ENCODE measurements at places on chromosomes 1 and 21.

DNA sequence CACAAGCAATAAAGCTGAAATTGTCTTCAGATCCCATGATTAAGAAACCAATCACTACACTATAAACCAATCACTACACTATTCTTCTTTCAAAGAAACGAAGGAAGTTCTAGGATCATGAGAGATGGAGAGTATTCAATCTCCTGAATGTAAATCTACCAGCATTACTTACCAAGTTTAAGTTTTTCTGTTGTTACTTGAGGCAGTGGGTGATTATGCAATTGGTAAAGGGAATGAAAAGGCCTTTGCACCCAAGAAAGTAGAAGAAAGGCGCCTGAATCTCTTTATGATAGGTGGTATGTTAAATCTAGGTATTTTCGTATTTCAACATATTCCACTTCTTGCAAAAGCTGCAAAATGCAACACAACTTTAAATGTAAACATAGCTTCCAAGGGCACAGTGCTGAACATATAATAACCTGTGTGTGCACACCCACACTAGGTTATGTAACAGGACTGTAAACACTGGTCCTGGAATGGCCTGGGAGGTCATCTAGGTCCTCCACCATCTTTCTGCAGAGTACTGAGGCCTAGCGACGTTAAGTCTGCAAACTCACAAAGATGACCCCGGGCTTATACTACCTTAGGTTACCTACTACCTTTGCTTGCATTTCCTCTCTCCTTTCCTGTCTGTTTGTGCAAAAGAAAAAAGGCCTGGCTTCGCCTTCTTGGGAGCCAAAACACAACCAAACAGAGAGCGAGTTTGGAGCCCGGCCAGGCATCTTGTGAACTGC lies 1.1 kb upstream of the UAP1 start:
- no peak for DNase-seq

- DNase-seq, result no peak
These were observed 97.4 kb downstream of the PRDM16 start for GRCh38 chr1:3166206-3166918.

DNA sequence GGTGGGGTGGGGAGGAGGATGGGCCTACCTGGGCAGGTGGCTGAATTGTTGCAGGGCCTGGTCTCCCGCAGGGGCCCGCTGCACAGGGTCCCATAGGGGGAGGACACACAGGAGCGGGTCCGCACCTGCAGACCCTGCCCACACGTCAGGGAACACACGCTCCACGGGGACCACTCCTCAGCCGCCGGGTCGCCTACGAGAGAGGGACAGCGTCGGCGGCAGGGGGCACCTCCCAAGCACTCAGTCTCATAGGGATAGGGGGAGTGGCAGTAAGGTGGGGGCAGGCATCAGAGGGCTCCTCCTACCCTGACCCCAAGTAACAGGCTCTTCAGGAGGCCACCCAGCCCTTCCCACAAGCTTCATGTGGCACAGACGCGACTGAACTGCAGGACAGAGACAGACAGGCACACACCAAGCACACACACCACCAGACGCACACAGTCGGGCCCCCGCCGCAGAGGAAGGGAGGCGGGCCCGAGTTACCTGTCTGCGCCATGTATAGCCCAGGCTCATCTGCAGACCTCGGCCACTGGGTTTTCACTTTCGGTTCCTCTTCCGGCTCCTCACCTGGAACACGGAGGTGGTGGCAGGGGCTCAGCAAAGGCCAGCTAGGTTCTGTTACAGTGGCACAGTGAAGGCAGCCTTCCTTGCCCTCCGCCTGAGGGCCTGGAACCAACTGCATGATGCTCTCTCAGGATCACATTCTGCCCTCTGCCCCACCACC lies 19.8 kb downstream of the ADGRB2 start:
- no peak for DNase-seq

DNA sequence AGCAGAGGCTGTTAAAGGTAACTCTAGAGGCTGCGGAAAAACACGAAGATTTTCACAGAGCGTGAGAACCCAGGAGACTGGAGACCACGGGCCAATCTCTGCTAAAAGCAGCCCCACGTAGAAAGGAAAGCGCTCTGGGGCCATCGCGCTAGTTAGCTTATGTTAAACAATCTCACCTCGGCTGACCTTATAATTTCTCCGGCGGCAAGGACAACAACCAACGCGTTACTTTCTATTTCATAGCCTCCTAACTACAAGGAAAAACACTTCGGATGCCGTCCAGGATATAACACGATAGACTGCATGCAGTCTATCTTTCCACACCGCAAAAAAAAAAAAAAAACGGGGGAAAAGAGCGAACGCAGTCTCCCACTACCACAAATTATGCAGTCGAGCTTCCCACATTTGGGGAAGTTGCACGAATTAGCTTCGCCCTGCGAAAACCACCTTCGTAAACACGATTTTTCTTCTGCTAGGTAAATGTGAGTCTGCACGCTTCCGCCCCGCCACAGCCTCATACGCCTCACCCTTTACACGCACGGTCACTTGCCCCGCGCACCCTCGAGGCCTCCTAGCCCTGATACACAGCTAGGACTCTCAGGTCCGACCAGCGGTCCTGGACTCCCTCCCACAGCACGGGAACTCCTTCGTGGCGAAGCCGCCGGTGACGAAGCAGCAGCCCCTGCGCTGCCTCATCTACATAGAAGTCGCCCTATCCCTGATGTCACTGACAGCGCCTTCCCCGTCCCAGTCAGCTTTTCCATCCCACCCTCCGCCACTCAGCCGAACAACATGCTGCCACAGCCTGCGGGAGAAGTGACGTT lies 87.8 kb downstream of the PRKAB2 start:
- peak; percentile 92 for DNase-seq

GRCh38 chr1:41041614-41042270 lies 20.2 kb upstream of the SLFNL1 start:
- DNase-seq, result no peak

DNA sequence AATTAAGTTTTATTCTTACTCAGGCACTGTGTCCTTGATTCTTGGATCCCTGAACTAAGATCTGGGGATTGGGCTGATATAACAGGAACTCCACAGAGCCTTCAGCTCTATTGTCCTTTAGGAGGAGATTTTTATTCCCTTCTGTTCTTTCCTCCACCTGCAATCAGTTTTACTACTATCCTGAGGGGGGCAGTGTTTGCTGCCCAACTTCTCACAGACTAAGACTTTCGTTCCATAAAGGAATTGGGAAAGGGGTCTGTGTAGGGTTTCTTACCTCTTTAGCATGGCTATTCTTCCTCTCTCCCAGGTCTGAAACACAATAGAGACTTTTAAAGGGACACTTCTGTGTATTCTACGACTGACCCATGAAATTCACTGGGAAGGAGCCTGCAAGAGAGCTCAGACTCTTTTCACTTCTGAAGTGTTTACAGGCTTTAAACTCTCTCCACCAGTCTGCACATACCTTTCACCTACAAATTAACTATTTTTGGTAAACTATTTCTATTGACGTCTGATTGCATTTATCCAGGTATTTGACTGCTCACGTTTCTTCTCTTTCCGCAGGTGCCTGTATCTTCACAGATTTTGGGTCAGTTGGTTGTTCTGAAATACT lies 103.3 kb upstream of the DEPDC1 start:
- DNase-seq, result no peak

- DNase-seq, result peak; percentile 77
These were observed 3.4 kb upstream of the CASQ2 start for GRCh38 chr1:115771847-115772457.

GRCh38 chr1:161357073-161357472 lies 10.6 kb downstream of the CFAP126 start:
- DNase-seq, result no peak

DNA sequence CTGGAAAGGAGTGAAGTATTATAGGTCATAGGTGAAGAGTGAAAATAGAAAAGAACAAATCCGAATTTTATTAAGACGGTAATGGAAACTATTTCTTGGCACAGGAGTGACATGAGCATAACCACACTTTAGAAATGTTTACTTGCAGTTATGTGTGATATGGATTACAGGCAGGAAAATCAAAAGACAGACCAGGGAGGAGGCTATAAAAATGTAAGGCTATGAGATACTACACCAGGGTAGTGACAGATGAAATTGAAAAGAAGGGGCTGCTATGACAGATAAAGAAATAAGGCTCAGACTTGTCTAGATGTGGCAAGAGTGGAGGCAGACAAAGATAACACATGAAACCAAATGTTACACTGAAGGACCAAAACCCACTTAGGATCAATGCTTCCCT lies 31.7 kb downstream of the GPATCH2 start:
- DNase-seq, result no peak

GRCh38 chr1:19866758-19867157 lies 15.4 kb upstream of the OTUD3 start:
- no peak for DNase-seq

- no peak for DNase-seq
These were observed 116.4 kb downstream of the GREM2 start for GRCh38 chr1:240495601-240496000.

DNA sequence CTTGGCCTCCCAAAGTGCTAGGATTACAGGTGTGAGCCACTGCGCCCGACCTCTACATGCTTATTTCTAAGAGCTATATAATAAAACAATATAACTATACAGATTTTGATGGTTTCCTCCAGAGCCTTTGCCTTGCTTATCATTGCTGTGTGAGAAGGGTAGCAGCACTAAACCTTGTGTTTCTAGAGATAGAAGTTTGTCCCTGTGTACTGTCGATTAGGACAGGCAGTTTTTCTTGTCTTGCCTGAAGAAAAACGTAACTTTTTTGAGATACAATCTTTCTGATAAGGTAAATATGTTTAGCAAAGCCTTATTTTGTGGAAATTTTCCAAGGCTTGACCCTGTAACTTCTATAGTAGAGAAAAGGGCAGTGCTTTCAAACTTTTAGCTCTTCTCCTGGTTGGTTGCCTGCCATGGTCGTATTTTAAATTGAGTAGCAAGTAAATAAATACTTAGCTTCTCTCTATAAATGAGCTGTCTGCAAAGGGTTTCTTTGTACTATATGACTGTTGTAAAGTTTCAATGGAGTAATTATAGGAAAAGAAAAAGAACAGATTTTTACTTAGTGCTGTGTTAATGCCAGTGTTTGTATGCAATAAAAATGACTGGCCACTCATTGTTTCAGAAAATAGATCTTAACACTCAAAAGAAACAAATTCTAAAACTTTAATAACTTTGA lies 86.4 kb upstream of the CACYBP start:
- DNase-seq, result no peak

DNA sequence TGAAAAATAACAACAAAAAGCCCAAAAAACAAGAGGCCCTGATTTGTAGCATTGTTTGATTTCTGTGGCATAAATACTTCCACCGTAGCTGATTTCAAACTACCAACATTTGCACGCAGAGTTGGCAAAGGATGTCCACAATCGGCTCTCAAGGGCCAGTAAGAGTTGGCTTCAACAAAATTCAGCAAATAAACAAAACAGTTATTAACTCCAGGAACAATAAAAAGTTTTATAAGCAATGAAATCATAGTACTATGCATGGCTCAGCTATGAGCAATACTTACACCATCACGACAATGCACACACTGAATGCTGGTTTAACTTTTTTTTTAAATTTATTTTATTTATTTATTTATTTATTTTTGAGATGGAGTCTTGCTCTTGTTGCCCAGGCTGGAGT lies 8.7 kb upstream of the COX20 start:
- DNase-seq, result no peak

DNA sequence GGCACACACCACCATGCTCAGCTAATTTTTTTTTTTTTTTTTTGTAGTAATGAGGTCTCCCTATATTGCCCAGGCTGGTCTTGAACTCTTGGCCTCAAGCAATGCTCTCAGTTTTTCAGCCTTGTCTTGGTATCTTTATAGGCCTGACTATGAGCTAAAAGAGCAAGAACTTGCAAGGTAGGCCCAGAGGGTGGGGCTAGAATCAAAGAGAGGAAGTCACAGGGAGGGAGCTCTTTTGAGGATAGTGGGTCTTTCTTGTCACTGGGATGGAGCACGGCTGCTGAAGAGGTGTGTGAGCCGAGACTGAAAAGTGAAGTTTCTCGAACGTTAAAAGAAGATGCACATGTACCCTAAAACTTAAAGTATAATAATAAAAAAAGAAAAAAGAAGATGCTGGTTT lies 260.0 kb upstream of the BEND5 start:
- DNase-seq, result no peak

Data from activated CD4-positive, alpha-beta T cell treated with anti-CD3 and anti-CD28 coated beads, Interleukin-2, amount 10 ng/mL, durations not matched to agents 24 days and 14 days (primary cell).